ENCODE measurements at places on chromosomes 5 and 9.

DNA sequence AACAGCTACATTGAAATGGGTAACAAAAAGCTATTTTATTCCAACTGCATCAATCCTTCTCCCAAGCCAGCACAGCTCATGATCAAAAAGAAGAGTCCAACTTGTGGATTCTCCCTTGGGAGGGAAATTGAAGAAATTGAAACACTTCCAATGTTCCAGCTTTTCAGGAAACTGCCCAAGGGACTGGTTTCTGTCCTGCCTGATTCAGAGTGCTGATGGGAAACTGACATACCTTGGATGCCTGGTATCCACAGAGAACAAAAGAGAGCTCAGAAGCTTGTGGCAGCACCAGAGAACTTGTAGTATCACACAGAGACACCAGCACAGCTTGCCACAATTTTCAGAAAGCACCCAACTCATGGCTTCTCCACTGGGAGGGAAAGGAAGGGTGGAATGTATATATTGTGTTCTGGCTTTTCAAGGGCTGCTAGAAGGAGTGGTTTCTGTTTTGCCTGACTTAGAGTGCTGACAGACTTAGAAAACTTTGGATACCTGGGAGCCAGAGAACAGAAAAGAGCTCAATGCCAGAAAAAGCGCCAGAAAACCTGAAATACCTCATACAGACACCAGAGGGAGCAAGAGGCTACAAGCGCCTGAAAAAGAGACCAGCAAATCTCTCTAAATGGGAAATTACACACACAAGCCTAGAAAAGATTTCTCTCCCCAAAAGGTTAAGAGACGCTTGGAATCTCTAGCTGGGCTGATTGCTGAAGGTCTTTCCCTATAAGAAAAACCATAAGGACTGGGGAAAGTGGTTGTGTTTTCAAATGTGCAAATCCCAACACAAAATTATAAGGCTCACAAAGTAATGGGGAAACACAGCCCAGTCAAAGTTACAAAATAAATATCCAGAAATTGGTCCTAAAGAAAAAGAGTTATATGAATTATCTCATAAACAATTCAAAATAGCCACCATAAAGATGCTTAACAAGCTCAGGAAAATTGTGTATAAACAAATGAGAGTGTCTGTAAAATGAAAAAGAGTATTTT lies 178.8 kb downstream of the SPOCK1 start:
- no peak for DNase-seq

DNA sequence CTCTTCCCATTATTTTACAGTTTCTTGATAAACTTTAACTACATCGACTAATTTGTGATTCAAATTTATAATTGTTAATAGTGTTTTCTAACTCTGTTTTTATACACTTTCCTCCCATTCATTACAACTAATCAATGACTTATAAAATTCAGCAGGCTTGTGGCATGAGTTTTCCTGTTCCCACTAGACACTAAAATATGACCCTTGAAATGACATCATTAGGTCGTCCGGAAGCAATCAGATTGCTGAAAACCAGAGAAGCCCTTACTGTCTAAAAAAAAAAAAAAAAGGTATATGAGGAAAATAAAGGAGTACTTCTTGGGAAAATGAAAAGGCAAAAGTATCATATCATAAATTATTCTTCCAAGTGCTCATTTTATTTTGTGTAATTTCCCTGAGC lies 553.7 kb downstream of the ZNF608 start:
- no peak for DNase-seq

DNA sequence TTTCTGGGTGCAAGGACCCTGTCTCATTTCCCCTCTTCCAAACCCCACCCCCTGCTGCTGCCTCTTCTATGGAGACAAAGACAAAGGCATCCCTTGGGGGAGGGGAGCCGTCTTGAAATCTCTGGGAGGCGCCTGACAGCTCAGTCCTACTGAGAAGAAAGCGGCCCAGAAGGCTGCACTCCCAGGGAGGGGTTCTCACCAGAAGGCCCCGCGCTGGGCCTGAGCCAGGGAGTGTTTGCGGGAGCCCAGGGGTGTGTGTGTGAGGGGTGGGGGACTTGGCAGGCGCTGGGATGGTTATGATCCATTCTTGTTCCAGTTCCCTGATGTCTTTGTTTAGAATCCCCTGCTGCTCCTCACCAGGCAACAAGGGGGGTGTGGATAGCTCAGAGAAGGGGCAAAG lies 45.7 kb upstream of the ALDH1B1 start:
- no peak for DNase-seq

GRCh38 chr5:153641183-153641688 lies 150.8 kb downstream of the GRIA1 start:
- DNase-seq: no peak

DNA sequence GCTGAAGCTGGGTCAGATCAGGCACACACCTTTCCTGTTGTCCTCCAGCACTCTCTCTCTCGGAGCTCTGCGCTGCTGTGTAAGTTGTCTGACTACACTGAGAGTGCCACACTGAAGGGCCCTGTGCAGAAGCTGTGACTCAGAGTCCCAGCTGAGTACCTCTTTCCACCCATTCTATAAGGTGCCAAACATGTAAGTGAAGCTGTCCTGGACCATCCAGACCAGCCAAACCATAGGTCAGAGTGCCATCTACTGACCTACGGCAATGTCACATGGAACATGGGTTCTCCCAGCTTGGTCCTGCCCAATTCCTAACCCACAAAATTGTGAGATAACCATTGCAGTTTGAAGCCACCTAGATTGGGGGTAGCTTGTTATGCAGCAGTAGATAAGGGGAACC lies 68.2 kb downstream of the ADCY2 start:
- no peak for DNase-seq

All from activated CD4-positive, alpha-beta T cell treated with anti-CD3 and anti-CD28 coated beads for 1 hour (primary cell).